ENCODE measurements at places on chromosomes 7 and 10.

- no peak for DNase-seq
Observed at GRCh38 chr7:77879272-77879671, 80.7 kb downstream of the PHTF2 start.

DNA sequence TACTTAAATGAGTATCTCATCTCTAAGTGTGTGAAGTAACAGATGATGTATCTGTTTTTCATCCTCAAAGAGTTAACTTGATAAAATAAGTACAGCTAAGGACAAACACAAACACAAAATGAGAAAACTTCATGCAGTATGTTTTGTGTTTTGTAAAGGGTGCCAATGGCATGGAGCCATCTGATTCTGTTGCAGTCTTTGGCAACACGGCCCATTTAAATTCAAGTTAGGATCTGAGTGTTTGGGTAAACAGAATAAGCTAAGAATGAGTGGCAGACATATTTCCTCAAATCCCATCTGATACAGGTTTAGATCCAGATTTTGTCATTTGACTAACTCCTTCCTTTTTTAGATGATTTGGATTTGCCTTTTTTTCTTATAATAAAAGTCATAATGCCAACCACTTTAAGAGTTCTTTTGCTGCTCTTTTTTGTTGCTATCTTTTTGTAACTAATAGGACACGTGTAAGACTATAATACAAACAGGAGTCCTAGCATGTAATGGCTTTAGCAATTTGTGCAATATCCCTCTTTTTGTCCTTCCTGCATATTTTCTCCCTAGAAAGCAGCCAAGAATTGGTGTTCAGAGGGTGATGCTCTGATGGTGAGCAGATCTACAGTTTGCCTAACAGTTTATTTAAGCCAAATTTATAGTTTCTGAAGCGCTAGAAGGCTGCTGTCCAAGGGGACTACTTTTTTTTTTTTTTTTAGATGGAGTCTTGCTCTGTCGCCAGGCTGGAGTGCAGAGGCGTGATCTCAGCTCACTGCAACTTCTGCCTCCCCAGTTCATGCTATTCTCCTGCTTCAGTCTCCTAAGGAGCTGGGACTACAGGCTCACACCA lies 18.9 kb upstream of the ACTA2 start:
- DNase-seq = no peak

- DNase-seq = peak; percentile 64
Observed at GRCh38 chr7:82050792-82051191, 280.9 kb upstream of the HGF start.

- DNase-seq = peak; percentile 39
Observed at GRCh38 chr7:116512520-116513188, 12.2 kb upstream of the CAV1 start.

DNA sequence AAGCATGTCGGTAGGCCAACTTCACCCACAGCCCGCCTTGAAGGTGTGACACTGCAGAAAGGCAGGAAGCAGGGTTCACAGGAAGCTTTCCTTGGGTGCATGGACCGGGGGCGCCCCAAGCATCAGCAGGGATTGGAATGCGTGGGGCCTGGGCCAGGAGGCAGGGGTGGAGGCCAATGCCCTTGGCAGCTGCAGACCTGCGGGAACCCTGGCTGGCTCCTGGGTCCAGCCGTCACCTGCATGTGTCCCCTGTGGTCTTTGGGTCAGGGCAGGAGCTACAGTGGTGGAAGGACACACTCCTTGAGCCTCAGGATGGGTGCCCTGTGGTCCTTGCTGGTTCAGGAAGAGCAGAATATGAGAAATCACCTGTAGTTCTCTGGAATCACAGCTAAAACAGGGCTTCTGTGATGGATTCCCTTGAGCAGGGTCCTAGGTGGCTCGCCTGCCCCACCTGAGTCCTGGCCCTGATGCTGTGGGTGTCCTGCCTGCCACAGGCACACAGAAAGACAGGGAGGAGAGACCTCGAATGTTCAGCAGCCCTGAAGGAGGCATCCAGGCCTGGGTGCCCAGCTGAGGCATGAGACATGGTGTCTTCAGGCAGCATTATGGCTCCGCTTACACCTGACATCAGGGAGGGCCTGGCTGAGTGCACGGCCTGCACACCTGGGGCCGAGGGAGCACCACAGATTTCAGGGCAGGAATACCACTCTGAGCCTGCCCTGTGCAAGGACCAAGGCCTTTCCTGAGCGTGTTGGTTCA lies 15.1 kb downstream of the ANTXRL start:
- no peak for DNase-seq

- DNase-seq = no peak
Observed at GRCh38 chr7:53789741-53790140, 752.4 kb upstream of the VSTM2A start.

DNA sequence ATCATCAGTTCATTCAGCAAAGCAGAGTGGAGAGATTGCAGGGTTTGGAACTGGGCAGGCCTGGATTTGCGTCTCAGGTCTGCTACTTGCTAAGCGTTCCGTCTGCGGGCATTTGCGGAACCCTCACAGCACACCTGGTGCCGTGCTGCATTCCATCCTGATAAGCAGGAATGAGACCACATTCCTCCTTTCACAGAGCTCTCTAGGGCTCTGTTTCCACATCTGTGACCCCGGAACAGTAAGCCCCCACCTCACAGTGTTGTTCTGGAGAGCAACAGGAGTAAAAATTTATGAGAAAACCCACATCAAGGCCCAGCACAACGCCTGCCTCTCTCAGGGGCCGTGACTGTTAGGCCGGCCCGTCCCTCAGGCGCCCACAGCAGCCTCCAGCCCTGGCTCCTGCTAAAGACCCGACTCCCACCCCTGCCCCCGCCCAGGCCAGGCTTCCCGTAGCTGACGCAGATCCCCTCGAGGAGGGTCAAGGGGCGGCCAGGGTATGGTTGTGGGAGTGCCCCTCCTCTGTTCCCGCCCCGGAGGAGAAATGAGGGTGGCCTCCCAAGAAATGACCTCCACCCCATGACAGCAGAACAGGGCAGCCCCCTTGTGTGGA lies 128.9 kb downstream of the RGS10 start:
- no peak for DNase-seq

GRCh38 chr7:131605280-131605878 lies 49.0 kb upstream of the PODXL start:
- peak; percentile 24 for DNase-seq

- peak; percentile 10 for DNase-seq
Observed at GRCh38 chr7:54878339-54878738, 119.3 kb upstream of the SEC61G start.

DNA sequence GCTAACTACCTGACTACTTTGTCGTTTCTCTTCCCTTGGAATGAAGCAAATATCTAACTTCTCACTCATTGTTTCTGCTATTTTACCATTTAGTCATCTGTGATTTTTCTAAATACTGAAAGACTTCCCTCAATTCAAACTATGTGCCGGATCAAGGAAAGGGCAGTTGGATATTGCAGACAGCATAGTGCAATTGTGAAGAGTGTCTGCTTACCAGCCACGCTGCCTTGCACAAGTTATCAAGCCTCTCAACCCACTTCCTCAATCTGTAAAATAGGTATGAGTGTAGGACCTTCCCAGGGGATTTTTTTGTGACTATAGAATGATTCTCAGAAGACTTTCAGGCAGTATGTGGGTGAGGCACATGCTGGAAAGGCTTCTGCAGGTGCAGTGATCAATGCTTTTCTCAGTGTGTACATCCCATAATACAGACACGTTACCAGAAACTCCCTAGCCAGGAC lies 54.3 kb downstream of the EGFR start:
- DNase-seq = peak; percentile 42

DNA sequence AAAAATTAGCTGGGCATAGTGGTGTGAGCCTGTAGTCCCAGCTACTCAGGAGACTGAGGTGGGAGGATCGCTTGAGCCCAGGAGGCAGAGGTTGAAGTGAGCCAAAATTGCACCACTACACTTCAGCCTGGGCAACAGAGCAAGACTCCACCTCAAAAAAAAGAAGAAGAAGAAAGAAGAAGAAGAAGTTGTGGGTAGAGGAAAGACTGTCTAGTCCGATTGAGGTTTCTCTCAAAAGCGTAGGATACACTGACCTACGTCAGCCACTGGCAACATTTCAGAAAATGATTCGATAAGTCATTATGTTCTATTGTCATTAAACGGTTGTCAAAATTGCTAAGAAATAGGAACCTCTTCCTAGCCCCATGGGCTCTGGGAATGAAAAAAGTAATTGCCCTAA lies 22.3 kb upstream of the RHBDD2 start:
- DNase-seq = no peak

- DNase-seq = peak; percentile 3
Observed at GRCh38 chr7:79877874-79878465, 256.7 kb upstream of the GNAI1 start.

DNA sequence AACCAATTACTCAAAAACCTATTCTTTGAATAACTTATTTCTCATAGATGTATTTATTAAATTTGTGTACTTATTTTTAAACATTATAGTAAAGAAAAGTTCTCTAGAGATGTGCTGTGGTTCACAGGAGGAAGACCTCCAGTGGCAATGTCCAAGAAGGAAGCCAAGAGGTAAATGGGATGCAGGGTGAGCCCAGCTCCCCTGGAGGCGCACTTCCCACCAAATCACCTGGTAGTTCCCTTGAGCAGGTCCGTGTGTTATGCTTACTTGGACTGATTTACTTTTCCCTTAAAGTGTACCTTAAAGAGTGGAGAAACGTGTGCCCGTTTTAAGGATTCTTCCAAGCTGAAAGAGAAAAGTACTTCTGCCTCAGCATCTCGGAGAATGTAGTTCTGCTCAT lies 55.3 kb downstream of the PAXIP1 start:
- DNase-seq = no peak

DNA sequence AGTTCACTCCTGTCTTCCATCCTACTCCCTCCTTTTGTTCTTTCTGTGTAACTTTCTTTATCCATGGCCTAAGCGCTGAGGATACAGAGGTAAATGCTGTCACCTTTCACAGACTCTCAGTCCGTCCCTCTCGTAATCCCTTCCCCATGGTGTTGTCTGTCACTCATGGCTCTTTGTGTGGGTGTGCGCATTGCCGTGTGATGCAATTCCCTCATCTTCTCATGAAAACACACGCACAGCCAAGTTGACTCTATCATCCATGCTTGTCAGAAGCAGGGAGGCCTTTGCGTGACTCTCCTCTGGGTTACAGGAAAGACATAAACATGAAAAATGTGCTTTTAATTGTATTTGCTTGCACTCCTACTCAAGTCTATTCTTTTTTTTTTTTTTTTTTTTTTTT lies 125.6 kb upstream of the C7orf33 start:
- no peak for DNase-seq

GRCh38 chr10:7855205-7855604 lies 36.9 kb downstream of the TAF3 start:
- no peak for DNase-seq

GRCh38 chr10:132107949-132108877 lies 42.5 kb downstream of the JAKMIP3 start:
- no peak for DNase-seq

DNA sequence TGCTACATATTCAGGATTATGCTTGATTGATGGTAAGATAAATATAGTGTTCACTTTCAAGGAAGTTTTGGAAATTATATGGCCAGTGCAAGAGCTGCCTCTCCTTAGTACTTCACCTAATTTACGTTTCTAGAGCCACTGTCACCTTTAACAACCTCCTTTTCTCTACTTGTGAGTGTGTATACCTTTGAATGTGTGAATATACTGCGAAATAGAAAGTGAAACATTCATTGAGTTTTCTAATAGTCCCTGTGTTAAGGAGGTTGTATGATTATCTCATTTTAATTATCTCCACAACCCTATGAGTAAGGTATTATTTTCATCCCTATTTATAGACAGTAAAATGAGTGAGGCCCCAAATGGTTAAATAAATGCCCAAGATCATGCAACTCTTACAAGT lies 1050.5 kb downstream of the XPNPEP1 start:
- DNase-seq = no peak

- DNase-seq = no peak
Observed at GRCh38 chr10:1476455-1476803, 260.9 kb downstream of the ADARB2 start.

DNA sequence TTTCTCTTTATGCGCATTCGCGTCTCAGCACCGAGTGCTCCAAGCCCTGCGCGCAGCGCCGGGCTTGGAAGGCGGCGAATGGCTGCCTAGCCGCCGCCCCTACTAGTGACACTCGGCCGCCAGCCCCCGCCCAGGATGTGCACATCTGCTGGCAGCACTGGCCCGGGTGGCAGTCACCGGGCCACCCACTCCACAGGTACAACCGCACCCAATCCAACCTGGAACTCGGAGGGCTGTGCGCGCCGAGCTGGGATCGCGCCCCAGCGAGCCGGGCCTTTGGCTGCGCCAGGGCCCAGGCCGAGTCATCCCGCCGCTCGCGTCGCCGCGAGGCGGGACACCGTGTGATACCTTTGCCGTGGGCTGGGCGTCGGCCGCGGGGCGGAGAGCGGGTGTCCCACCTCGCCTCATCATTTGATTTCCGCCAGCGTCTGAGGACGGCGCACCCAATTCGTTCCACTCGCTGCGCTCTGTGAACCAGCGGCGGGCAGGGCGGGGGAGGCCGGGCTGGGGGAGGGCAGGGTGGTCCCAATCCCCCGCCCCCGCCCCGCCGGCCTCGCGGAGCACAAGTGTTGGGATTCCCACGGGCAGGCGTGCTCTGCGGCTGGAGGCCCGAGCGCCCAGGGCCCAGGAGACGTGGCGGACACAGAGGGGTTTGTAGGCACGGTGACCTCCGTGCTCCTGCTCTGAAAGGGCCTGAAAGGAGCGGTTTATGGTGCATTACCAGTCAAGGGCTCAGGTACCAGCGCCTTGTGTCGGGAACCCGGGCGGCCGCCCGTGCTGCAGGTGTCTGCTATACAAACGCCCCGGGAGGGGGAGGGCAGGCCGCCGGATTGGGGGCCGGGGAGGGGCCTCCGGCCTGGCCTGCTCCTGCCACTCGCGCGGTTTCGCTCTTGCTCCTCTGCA lies 17.8 kb upstream of the PTF1A start:
- DNase-seq = no peak

DNA sequence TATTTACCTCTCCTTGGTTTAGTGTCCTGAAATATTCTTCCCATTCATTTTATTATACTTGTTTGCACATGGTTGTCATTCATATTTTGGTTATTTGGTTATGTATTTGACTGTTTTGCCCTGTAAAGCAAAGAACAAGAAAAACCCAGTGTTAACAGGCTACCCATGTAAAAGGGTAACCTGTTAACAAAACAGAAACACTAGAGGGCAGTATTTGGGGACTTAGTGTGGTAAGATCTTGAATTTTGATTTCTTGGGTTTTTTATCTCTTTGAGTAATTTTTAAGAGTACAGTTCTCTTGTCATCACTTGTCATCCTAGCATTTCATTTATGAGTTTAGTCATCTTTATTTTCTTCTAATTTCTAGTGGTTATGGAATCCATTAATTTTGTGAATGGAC lies 51.3 kb downstream of the POLL start:
- peak; percentile 51 for DNase-seq

Data from fibroblast of lung (primary cell).